ENCODE measurements at places on chromosomes 1 and 21.

DNA sequence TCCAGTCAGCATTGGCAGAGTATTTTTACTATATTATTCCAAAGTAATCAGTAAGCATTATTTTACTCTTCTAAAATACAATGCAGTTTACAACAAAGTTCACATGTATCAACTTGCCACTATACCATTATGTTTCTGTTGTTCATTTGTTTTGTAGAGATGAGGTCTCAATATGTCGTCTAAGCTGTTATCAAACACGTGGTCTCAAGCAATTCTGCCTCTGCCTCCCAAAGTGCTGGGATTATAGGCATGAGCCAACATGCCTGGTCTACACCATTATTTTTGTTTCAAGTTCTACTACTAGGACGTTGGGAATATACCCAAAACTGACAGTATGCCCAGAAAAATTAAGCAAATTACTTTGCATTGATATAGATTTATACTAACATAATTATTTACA, 19.8 kb downstream of the FAF1 start:
- no peak for DNase-seq

DNA sequence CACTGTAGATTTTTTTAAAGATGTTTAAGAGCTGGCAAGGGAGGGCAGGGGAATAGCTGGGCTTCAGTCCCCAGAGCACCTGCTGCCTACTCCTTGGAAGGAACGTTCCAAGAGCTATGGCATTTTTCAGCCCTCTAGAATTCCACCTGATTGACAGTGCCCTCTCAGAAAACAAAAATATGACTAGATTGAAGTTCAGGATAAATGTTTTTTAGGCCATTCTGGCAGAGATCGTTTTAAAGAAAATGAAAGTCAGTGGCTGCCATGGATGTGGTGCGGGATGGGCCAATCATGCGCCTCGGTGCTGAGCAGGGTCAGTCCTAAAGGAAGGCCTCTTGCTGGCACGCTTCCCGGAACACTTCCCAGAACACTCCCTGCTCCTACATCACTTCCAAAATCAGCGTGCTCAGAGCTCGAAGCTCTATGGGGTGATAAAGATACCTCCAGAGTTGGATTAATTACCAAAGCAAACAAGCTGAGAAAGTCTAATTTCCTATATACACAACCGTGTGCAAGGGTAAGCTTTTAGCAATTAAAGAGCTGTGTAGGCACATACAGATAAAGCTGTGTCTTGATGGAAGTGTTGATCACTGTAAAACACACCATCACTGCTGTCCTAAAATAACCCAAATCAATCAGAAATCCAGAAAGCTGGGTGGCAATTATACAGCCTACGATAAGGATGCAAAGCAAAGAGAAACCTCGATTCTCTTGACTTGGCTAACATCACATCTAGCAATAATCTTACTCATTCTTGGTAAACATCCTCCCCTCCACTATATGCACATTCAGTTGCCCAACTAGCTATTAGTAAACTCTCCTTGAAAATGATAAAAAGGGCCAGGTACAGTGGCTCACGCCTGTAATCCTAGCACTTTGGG, 34.6 kb downstream of the TGFBR3 start:
- DNase-seq: no peak

- peak; percentile 67 for DNase-seq
Observed at GRCh38 chr1:3453203-3453761, 1.2 kb upstream of the ARHGEF16 start.

GRCh38 chr1:38115226-38115625, 68.6 kb upstream of the POU3F1 start:
- DNase-seq: no peak

DNA sequence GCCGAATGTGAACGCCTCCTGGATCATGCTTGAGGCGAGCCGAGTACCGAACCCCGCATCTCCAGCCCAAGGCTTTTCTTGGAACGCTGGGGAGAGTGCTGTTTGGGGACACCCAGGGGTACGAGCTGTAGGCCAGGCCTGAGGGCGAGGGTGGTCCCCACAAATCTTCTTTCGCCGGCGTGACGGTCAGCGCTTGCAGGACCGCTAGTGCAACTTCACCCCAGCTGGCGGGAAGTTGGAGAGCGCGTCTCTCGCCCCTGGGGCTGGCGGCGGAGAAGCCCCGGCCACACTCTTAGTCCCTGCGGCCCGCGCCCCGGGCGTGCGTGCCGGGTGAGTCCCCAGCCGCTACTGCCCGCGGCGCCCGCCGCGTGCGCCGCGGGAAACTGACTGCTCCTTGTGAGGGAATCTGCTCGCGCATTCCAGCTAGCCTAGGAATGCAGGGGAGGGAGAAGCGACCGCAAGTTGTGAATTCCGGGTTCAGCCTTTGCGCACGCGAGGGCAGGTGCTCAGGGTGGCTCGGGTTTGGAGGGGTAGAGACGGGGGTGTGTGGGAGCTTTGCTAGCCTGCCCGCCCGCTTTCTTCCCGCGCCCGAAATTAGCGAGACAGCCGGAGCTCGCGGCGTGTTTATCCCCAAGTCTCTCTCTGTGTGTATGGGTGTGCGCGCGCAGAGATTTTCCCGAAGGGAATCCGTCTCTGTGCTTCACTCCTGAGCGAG, 884 bp downstream of the LHX4 start:
- DNase-seq: no peak

GRCh38 chr1:156676820-156677615, at the start of gene NES:
Gene NES, minus strand, starts transcription at chr1:156677407. Its CDS starts 143 bp downstream, at chr1:156677264.
- DNase-seq: no peak

DNA sequence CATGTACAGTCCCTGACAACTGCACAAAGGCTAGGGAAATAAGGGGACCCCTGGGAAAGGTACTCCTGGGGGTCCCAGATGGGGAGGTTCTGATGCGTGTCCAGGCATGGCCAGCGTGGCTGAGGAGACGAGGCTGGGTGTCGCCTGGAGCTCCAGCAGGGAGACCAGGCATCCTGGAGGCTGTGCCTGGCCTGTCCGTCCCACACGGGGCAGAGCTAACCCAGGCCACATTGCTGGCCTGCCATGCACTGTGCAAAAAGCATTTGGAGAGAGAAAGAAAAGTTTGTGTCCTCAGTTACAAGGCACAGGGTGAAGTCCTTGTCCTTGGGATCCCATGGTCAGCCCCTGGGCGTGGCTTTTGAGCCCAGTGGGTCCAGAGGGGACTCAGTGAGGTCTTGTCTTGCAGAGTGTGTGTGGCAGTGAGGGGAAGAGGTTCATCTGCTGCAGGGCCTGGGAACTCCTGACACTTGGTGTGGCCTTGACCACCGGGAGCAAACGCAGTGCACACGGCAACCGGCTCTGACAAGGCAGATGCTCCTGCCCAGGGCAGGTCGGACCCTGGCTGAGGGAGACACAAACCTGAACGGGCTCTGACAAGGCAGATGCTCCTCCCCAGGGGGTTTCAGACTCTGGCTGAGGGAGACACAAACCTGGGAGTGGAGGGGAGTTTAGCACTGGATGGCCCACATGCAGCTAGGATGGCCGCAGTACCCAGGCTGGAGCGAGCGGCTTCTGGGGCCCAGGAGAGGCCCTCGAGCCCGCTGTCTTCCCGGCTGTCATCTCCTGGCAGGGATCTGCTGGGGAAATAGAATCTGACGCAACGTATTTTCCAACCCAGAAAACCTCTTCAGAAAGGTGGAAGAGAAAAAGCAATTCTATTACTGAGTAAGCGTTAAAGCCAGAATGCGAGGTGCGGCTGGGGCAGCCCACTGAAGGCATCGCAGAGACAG, 37.3 kb upstream of the COL18A1 start:
- no peak for DNase-seq

GRCh38 chr1:17067465-17068240, 13.8 kb upstream of the SDHB start:
- DNase-seq: no peak

DNA sequence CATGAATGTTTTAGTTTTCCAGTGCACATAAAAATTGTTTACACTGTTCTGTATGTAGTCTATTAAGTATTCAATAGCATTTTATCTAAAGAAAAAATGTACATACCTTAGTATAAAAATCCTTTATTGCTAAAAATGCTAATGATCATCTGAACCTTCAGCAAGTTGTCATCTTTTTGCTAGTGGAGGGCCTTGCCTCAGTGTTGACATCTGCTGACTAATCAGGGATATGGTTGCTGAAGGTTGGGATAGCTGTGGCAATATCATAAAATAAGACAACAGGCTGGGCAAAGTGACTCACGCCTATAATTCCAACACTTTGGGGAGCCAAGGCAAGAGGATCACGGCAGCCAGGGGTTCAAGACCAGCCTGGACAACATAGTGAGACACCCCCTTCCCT, 9.0 kb downstream of the DYNLT5 start:
- no peak for DNase-seq

DNA sequence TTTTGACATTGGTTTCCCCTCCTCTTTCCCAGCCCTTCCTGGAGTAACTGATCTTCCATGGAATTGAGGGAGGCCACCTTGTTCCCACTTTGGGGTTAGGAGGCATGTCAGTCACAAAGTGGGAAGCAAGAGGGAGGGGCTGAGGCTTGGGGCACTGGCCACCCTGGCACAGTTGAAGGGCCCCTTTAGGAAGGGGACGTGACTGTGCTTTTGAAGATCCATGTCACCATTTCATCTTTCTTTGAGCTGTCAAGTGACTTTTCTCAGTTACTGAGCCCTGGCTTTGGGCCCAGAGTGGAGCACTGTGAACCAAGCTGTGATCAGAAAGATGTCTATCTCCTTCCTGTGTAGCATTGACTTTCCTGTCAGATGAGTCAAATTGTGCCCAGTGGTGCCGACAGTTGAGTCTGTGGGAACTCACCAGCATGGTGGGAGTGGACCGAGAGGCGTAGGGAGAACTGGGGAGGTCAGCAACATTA, 38.5 kb upstream of the TDRD10 start:
- peak; percentile 34 for DNase-seq

DNA sequence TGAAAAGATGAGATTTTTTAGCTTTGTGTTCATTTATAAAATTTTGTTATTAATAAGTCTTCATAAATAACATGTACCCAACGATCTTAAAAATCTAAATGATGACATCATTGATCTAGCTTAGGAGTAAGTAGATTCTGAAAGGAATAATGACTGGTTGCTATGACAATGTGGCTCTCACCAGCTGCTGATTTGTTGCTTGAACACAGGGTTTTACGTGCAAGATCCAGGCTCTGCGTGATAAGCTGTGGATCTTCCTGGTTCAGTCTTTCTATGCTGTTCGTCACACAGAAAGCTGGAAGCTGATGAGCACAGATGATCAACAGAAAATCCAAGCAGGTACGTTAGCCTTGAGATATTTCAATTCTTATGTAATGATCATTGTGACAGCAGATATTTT, 49.1 kb upstream of the C1orf146 start:
- no peak for DNase-seq

- DNase-seq: no peak
Observed at GRCh38 chr1:62263006-62263813, 56.0 kb downstream of the KANK4 start.

GRCh38 chr1:34984435-34984792, 733 bp downstream of the TMEM35B start:
- DNase-seq: no peak

All from stimulated activated CD4-positive, alpha-beta T cell treated with anti-CD3 and anti-CD28 coated beads, TNF-alpha, amount 100 ng/mL, for 1 hour (primary cell).